HCT116 (cell line): ENCODE measurements at places on chromosomes 3 and 15. TPM values are rescaled to one million over a fixed set of nuclear protein-coding genes. Genes with fewer than 3 reads are reported as not detected.

- no peak for DNase-seq
Observed at GRCh38 chr3:149042789-149043386, 43.4 kb downstream of the HLTF start.

- no peak for DNase-seq
Observed at GRCh38 chr3:122314228-122314876, 10.7 kb upstream of the CSTA start.

GRCh38 chr15:90266485-90266884 lies 1.0 kb downstream of the NGRN start:
- DNase-seq: no peak

GRCh38 chr3:59313365-59313764 lies 263.5 kb upstream of the CFAP20DC start:
- peak; percentile 28 for DNase-seq

DNA sequence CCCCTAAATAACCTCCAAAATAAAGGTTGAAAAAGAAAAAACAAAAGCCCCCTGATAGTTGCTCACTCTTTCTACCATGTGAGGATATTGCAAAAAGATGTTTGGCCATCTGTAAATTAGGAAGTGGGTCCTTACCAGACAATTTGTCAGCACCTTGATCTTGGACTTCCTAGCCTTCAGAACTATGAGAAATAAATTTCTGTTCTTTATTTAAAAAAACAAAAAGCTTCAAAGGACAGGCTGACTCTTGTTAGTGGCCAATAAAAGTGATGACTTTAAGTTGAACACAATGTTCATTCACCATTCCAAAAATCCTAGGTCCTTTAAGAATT lies 103.5 kb downstream of the CBLB start:
- no peak for DNase-seq

DNA sequence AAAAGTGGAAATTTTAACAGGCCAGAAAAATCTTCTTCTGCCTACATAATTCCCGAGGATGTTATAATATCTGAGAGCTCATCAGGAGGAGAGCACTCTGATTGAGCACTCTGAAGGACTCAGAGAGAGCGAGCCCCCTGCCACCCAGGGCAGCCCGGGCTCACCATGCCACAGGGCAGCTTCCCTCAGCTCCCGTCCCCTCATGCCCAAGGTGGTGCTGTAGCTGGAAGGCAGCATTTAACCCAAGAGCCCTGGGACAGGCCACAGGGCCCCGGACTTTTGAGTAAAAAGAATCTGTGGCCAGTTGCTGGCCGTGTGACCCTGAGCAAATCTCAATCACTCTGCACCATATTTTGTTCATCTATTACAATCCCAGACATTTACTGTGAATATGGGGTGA lies 23.5 kb upstream of the RAD18 start:
- DNase-seq: no peak

DNA sequence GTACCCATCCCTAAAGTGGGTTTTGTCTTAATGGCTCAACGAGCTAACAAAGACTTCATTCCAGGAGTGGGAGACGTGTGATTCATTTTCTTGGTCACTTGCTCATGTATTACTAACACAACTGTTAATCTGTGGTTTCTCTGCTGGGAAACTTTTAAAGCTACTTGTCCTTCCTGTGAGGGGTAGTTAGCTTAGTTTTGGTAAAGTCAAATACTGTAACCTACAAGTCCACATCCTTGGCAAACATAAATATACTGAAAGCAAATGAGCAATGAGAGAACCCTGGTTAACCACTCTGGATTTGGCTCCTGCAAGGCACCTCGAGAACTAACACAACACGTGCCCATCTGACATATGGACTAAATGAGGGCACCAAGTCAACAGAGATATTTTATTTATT lies 19.9 kb downstream of the NOX5 start:
- no peak for DNase-seq

GRCh38 chr3:18044191-18044590 lies 301.8 kb upstream of the TBC1D5 start:
- no peak for DNase-seq

DNA sequence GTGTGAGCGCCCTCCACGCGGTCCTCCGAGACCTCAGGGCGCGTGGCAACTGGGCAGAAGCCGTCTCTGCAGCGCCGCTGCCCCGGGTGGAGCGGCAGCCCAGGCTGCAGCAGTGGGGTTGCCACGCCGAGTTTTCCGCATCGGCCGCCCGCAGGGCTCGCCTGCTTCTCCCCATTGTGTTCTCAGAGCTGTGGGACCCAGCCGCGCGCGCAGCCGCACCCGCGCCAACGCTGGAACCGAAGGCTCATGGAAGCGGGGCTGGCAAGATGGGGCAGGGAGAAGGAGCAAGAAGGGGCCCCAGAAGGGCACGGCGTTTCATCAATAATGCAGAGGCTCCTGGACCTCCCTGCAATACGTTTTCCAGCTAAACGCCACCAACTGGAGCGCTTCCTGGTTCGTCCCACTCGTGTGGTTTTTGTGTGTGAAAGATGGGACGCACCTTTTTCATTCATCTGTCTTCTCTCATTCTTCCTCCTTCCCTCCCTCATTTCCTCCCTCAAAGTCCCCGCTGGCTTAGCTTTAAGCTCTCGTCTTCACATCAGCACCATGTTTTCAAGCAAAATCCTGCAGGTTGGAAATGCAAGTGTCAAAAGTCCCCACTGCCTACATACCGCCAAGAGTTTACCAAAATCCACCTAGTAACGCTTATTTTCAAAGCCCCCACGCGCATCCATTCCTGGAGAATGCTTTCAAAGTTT lies 1.2 kb downstream of the ROBO1 start:
- DNase-seq: no peak

GRCh38 chr15:39232512-39232911 lies 348.4 kb upstream of the THBS1 start:
- DNase-seq: no peak

DNA sequence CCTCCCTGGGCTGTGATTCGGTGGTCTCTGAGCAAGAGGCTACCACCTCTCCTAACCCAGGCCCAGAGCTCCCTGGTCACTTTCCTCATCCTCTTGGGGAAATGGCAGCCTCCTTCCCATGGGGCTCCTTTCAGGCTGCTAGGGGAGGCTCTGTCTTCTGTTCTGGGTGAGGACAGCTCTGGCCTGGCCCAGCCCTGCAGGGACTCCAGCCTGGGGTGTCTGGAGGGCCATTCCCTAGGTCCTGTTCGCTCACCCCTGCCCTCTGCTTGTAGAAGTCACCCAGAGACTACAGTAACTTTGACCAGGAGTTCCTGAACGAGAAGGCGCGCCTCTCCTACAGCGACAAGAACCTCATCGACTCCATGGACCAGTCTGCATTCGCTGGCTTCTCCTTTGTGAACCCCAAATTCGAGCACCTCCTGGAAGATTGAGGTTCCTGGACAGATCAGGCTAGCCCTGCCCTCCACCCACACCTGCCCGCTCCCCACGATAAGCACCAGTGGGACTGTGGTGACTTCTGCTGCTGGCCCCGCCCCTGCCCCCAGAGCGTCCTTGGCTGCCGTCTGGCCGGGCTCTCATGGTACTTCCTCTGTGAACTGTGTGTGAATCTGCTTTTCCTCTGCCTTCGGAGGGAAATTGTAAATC lies 30.9 kb downstream of the PRKCD start:
- DNase-seq: no peak

- no peak for DNase-seq
Observed at GRCh38 chr3:158765518-158766205, 33.4 kb upstream of the RARRES1 start.

GRCh38 chr15:69475769-69476358 lies 23.2 kb downstream of the RPLP1 start:
- peak; percentile 42 for DNase-seq

- DNase-seq: no peak
Observed at GRCh38 chr3:113275929-113276750, 64.8 kb downstream of the BOC start.

- DNase-seq: no peak
Observed at GRCh38 chr3:42336103-42336502, 70.1 kb upstream of the CCK start.

- no peak for DNase-seq
Observed at GRCh38 chr15:97085731-97086130, 755.2 kb downstream of the NR2F2 start.

GRCh38 chr3:140135461-140135860 lies 200.5 kb downstream of the CLSTN2 start:
- no peak for DNase-seq

- DNase-seq: no peak
Observed at GRCh38 chr3:99943931-99944761, 126.5 kb downstream of the CMSS1 start.

DNA sequence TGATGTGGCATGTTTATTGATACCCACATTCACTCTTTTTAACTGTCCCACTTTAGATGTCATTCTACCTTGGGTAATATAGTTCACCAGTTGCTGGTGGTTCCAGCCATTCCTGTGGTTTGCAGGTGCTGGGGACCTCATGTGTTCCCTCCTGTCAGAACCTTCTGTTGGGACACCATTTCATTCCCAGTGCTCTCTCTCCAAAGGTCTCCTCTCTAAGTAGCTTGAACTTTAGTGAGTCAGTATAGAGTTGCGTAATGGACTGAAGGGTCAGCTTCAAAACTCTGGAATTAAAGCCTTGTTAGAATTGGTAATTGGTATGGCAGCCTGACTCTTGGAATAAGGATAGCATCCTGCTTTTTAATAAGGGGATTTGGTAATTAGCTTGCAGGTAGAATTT lies 108.5 kb downstream of the PLCL2 start:
- no peak for DNase-seq

DNA sequence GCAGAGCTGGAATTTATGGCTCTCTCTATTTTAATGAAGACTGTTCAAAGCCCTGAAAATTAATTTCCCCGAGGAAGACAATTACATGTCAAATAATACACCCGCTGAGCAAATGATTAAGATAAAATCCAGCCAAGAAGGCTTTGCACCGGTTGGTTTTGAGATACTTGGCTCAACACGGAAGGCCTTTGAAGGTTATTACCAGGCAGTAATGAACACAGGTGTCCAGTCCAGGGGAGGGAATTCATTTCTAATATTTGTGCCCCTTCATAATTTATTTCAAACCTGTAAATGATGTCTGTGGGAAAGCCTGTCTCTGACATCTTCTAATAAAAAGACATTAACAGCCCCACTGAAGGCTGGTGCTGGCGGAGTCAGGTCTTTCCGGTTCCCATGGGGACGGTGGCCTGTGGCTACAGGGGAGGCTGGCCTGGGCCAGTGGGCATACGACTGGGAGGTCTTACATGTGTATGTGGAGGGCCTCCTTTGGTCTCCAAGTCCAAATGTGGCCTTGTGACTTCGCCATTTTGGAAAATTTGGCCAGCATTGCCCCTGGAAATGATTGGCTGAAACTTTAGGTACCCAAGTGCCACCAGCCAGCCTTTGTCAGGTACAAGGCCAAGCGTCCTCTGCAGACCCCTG lies 49.9 kb upstream of the IQSEC1 start:
- no peak for DNase-seq

DNA sequence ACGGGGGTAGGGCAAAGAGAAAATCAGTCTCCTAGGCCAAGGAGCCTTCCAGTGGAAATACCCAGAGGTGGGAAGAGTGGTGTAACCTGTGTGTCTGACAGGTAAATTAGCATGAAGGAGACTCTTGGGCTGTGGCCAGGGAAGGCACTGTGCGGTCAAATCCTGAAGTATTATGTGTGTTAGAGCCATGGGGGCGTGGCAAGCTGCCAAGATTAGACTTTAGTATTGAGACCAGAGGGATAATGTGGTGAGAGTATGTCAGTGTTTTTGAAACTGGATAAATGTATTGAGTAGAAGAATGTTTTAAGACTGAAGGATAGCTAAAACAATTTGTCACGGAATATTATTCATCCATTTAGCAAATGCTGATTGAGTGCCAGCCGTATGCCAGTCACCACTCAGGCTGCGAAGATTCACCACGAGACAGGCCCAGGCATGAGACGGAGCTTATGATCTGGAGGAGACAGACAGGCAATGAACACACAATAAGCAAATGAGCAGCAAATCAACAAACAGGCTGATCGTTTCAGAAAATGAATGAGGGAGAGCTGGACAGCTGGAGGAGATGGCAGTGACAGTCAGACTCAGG lies 445.9 kb downstream of the MCTP2 start:
- no peak for DNase-seq

- DNase-seq: no peak
Observed at GRCh38 chr3:171407759-171408158, 52.4 kb downstream of the TNIK start.

DNA sequence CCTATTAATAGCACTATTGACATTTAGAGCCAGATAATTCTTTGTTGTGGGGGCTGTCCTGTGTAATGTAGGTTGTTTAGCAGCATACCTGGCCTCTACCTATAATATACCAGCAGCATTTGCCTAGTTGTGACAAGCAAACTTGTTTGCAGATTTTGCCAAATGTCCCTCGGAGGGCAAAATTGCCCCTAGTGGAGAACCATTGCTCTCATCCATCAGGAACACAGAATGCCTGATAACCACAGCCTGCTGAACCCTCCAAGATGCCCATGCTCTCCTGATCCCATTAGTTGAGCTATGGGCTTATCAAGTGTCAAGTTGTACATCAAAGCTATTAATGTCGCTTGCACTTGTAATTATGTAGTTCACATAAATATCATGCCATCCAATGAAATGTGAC lies 15.0 kb upstream of the KBTBD8 start:
- no peak for DNase-seq

DNA sequence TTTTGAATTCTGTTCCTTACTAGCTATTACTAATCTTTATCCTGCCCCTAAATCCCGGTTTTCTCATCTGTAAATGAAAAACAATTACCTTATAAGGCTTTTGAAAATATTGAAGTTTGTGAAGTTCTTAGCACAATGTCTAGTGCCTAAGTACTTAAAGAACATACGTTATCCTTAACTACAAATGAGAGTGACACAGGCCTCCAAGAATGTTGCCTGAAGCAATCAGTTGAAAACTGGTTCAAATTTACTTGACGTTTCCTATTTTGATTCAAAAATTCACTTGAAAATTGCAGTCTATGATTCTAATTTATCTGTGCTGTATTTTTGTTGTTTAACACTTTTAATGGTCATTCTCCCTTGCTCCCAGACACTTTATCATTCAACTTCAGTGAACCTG lies 3.2 kb downstream of the SENP7 start:
- DNase-seq: no peak

GOLGA6A gene
- 0.39 TPM for total RNA-seq

ESYT3 gene
- 0.05 TPM for total RNA-seq

CELSR3 gene
- 7.8 TPM for total RNA-seq

SLC24A5 gene
- not detected for total RNA-seq

VPS8 gene
- total RNA-seq: 37.6 TPM

ZNF621 gene
- total RNA-seq: 23.5 TPM

SNX33 gene
- 8.3 TPM for total RNA-seq

PP2D1 gene
- total RNA-seq: not detected

AZI2 gene
- 51.6 TPM for total RNA-seq

SKOR1 gene
- 0.81 TPM for total RNA-seq

PAK6 gene
- 19.9 TPM for total RNA-seq
